ENCODE measurements at places on chromosomes 3 and 15.

- no peak for DNase-seq
These were observed 36.4 kb downstream of the MECOM start for GRCh38 chr3:169627073-169627472.

DNA sequence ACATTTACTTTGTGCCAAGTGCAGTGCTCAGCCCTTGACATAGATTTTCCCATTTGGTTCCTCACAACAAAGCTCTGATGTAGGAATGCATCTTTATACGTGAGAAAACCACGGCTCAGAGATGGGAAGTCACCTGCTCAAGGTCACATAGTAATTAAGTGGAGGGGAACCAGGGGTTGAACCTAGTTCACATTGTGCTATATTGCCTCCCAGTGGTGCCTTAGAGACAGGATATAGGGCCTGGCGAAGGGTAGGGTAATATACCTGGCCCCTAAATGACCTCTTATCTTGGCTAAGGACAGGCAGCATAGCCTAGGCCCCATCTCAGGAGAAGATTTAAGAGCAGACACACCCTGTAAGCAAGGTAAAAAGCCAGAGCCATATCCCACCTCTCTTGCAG is 71.5 kb downstream of the FOXP1 start:
- no peak for DNase-seq

GRCh38 chr3:130565224-130565623 is 48.2 kb downstream of the COL6A6 start:
- DNase-seq: no peak

DNA sequence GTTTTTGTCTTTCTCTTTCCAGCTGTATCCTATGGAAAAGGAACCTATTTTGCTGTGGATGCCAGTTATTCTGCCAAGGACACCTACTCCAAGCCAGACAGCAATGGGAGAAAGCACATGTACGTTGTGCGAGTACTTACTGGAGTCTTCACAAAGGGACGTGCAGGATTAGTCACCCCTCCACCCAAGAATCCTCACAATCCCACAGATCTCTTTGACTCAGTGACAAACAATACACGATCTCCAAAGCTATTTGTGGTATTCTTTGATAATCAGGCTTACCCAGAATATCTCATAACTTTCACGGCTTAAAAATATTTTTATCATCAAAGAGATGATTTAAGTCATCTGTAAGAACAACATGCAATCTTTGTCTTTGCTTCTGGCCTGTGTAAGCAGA is 44.9 kb upstream of the PARP14 start:
- no peak for DNase-seq

- no peak for DNase-seq
These were observed 234.4 kb downstream of the OCA2 start for GRCh38 chr15:27864719-27865118.

GRCh38 chr15:96574782-96575181 is 244.3 kb downstream of the NR2F2 start:
- DNase-seq: no peak

DNA sequence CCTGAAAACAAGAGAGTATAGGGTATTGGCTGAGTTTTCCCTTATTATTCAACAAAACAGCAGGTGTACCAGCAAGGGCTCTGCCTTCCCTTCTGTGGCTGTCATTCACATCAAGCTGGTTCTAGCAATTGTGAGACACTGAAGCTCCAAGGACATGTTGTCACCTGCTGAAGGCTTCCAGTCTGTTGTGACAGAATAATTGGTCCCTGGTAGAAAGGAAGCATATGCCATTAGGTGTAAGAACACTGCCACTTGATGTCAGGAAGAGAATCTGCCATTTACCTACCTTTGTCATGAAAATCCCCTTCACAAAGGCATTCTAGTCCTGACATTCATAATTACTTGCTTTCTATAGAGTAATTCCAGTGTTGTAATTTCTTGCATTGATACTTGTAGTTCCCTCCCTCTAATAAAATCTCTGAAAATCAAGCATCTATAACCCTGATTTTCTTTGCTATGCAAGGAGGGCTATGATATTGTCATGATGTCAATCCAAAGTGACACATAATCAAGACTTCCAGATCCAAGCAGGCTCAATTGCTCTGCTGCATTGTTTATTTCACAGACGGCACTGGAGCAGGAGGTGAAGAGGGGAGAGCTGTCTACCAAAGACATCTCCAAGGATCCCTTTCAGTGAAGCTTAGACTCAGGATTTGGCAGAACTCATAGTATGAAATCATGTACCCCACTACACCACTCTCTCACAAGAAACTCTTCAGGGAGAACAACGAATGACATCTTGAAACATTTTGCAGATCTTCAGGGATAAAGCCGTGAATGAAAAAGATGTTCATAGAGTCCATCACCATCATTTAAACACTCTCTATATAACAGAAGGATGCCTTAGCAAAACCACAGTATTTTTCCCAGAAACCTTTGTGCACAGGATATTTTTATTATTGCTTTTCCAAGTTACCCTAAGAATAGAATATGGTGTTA is 425.3 kb downstream of the RBMS3 start:
- DNase-seq: no peak

GRCh38 chr15:23073890-23074646 is 34.7 kb upstream of the TUBGCP5 start:
- DNase-seq: no peak

GRCh38 chr3:150312018-150312657 is 96.0 kb upstream of the TSC22D2 start:
- no peak for DNase-seq

DNA sequence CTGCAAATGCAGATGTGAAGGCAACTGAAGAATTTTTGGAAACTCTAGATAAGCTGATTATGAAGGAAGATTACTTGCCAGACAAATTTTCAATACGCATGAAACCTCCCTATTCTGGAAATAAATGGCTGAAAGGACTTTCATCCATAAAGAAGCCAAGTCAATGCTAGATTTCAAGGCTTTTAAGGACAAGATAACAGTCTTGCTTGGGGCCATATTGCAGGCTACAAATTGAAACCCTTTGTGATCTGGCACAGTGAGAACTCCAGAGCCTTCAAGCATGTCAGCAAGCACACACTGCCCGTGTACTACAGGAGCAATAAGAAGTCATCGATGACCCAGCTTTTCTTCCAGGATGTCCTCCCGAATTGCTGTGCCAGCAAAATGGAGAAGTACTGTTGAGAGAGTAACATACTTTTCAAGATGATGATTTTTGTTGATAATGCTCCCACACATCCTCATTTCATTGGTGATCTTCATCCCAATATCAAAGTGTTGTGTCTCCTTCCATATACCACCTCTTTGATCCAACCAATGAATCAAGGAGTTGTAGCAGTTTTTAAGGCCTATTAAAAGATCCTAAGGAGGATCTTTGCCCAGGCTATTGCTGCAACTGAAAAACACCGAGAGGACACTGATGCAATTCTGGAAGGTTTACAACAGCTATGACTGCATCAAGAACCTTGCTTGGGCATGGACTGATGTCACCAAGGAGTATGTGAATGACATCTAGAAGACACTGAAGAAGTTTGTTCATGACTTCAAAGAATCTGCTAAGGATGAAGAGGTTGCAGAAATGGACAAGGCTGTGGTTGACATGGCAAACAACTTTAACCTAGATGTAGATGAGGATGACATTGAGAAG is 20.3 kb downstream of the CALML4 start:
- no peak for DNase-seq

GRCh38 chr3:32956750-32957570 is 5.5 kb downstream of the CCR4 start:
- no peak for DNase-seq

DNA sequence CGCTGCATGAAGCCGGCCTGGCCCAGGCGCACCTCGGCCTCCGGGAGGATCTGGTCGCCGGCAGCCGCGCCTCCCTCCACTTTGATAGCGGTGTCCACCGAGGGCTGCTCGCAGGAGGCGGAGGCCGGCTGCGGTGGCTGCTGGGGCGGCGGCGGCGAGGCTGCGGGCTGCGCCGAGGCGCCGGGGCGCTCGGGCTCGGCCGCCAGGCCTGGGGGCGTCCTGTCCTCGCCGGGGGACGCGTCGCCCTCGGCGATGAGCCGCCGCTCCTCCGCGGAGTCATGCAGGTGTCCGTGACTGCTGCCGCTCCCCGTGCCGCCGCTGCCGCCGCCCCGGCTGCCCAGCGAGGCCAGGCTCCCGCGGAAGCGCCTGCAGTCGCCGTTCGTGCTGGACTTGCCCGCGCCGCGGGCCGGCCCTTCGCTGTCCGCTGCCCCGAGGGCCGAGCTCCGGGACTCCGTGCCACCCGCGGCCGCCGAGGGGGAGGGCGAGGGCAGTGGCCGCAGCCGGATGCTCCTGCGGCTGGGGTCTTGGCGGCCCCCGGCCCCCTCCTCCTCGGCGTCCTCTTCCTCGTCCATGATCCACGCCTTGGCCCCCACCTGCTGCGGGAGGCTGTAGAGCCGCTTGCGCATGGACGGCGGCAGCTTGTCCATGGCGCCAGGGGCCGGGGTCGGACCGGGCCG is 996 bp downstream of the HCN4 start:
- no peak for DNase-seq

DNA sequence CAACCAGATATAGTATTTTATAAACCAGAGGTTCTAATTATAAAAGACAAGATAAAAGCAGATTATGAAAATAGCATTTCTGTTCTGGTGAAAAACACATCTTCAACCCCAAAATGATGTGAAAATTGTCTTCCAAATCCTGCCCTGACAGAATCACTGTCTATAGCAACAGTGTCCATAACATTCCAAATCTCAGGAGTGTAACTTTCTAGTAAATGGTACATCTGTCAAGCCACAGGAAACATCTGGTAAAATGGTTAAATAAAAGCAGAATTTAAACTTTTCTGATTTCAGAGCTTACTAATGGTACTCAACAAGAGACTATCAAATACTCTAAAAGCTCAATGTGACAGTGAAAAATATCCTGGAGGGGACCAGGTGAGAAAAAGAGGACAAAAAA is 60.5 kb downstream of the VGLL4 start:
- DNase-seq: no peak

GRCh38 chr3:25508901-25509300 is 80.8 kb downstream of the RARB start:
- DNase-seq: no peak

GRCh38 chr3:127492426-127492825 is 98.1 kb downstream of the TPRA1 start:
- no peak for DNase-seq

DNA sequence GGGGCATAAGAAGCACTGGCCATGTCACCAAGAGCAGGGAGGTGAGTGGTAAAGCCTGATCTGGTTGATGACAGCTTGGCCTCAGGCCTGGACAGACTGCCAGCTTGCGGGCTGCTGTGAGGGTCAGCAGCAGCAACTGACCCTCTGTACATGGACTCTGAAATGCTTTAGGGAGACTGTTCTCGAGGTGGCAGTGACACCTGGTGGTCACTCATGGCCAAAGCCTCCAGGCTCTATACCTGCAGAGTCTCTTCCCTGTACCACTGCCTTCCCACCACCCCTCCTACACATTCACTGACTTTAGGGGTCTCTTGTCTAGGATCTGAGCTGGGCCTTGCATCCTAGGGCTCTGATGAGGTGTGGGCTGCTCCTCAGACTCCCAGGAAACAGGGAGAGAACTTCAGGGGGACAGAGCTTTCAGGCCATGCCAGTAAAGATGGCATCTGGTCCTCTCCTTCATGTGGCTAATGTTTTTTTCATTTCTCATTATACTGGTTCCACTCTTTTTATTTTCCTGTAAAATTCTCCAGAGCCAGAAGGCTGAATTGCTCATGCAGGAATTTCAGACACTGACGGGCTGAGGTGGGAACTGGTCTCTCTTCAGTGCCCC is 17.2 kb upstream of the TIMP4 start:
- no peak for DNase-seq

DNA sequence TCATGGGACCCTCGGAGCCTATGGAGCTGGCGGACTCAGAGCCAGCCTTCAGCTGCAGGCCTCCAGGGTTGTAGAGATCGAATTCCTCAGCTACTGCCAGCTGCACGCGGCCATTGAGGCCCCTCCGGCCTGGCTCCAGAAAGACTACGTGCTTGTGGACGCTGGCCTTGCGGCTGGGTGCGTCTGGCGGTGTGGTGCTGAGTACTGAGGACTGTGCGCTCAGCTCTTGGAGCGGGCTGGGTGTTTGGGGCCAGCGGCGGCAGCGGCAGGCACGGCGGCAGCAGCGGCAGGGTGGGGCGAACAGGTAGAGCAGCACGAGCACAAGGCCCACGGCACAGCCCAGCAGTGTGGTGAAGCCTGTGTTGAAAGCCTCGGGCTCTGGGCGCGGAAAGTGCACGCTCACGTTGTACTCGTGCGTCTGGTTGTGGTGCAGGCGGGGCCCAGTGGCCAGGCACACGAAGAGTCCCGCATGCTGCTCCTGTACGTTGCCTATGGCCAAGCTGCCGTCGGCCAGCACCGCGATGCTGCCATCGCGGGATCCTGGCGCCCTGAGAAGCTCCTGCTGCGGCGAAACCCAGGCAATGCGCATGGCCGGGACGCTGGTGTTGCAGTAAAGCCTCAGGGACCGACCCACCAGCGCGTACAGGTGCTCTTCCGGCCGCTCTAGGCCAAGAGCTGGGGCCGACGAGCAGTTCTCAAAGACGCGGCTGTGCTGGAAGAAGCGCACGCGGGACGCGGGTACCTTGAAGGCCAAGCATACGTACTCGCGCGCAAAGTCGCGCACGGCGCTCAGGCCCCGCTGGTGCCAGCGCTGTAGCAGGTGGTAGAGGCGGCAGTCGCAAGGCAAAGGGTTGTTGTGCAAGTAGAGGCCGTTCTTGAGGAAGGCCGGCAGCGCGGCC is 1.3 kb downstream of the AMIGO3 start:
- DNase-seq: no peak

DNA sequence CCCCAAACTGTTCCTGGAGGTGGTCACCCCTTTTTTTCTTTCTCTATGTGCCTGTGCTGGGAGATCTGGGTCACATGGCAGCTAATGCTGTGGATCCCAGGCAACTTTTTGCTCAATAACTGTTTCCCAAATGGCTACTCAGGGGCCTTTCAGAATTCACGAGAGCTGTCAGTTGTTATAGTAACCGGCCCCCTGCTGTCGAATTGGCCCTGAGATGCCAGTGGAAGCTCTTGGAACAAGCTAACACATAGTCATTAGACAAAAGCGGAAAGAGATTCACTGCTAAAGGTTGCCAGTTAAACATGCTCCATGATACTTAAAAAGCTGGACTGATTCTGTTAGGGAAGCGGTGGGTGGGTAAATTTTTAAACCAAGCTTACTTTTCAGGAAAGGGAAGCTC is 144.1 kb downstream of the FEZF2 start:
- no peak for DNase-seq

Data from GM12891 (cell line).